ENCODE measurements at places on chromosomes 6 and 20.
A peak's percentile ranks its signal among the peaks of the same experiment; 100 is the strongest.

GRCh38 chr20:16917636-16918035 lies 169.5 kb downstream of the OTOR start:
- DNase-seq, result peak; percentile 6

GRCh38 chr6:80637312-80637711 lies 530.8 kb downstream of the BCKDHB start:
- DNase-seq, result no peak

DNA sequence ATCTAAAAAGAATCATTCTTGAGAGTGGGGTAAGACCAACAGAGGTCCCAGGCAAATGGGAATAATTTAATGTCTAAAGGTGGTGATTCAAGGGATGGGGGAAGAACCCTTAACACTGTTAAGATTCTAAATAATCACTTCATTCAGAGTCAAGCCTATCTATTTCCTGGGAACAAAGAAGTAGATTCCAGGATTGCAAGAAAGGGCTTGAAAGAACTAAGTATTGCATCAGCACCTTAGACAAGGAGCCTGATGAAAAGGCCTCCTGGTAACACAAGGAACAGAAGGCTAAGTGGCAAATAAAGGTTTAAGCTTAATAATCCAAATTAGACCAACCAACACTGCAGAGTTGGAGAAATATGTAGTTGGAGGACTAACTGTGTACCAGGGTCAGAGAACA lies 620.7 kb upstream of the BTBD3 start:
- DNase-seq, result no peak

DNA sequence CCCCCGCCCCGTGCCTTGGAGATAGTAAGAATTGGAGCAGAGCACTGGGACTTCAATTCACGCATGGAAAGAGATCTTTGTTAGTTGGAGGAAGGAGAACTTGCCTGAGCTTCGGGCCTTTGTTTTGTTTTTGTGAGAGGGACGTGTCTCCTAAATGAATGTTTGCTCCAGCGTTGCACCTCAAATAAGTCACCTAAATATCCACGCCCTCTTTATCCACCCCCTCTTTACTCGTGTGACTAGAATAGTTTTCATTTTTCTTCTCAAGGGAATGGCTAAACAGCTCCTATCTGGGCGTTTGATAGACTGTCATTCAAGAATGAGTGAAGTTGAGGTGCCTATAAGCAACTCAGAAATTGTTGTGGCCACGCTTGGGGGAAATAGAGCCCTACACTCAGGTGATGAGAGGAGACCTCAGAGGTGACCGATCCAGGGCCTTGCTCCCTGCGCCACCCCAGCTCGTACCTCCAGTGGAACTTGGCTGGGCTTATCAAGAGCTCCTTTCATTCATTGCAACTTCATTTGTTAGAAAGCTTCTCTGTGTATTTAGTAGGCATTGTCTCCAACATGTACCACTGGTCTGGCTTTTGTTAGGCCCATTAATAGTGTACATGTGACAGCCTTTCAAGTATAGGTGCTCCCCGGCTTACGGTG lies 861 bp downstream of the PCMTD2 start:
- no peak for DNase-seq

DNA sequence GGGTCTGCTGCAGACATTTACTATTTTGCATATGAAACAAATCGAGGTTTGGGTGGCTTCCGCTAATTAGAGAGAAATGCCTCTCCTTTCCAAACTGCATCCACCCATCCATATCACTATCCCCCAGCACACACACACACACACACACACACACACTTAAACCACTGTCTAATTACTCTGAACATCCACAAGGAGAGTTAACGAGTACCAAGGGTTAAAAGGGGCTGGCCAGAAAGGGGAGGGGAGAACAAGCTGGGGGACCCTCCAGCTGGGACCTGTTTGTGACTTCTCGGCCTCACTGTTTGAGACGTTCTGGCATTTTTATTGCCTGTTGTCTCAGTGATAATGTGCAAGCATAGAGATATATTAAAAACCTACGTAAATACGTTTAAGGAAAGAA lies 261.2 kb downstream of the FOXC1 start:
- no peak for DNase-seq

GRCh38 chr6:104324301-104324700 lies 535.4 kb downstream of the HACE1 start:
- no peak for DNase-seq
